WTC11 (cell line): ENCODE measurements at places on chromosomes 7 and 10.

- no peak for DNase-seq
Observed at GRCh38 chr7:124783271-124783670, 17.7 kb upstream of the GPR37 start.

DNA sequence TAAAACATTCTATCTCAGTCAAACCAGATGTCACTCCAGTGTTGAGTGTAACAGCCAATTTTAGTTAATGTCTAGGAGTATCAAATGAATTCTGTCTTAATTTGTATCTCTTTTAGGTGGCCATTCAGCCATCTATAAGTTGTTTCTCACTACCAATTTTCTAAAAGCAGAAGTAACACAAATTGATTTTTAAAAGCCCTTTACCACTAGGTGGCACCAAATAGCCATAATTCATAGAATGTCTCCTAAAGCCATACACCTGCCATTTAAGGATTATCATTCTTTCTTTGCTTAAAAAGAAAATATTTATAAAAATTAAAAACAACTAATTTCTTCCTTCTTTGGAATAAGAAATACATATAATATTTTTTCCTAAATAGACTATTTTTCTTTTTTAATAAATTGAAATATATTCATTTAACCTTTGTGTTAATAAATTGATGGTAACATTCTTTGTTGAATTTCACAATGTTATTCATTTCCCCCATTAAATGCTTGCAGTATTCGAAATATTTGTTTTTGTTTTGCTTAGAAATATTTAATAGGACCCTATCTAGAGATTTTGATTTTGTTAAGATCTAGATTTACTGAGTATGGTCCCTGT lies 107.8 kb upstream of the PPP1R3A start:
- no peak for DNase-seq

- DNase-seq = no peak
Observed at GRCh38 chr7:2106440-2106839, 126.3 kb downstream of the MAD1L1 start.

- DNase-seq = peak; percentile 74
Observed at GRCh38 chr7:101162551-101163278, 2.7 kb downstream of the VGF start.

GRCh38 chr7:142089035-142089434 lies 22.5 kb upstream of the MGAM2 start:
- DNase-seq = no peak

DNA sequence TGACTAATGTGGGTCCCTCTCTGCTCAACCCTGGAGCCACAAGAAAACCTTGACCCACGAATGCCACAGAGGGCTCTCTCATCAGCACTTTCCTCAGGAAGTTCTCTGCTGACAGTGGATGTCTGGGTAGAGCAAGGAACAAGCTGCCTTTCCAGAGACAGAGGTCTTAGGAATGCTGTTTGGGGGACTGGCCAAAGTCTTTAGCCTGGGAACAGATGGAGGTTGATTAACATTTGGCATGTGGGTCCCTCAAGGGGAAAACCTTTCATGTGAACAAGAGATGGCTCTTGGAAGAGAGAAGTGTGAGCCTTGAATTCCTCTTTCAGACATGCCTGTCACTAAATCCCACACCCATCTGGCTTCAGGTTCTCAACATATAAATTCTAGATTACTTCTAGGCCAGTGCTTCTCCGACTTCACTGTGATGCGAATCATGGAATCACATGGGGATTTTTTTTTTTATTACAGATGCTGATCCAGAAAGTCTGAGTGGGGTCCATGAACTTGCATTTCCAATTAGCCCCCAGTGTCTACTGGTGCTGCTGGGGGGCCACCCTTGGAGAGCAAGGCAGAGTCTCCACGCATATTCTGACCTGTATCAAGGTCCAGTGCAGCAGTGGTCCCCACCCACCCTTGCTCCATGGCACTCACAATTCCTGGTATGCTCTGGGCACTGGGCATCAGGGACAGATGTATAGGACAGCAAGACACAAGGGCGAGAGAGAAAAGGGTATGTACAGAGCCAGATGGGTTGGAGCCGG lies 360.4 kb downstream of the CXCL12 start:
- no peak for DNase-seq

DNA sequence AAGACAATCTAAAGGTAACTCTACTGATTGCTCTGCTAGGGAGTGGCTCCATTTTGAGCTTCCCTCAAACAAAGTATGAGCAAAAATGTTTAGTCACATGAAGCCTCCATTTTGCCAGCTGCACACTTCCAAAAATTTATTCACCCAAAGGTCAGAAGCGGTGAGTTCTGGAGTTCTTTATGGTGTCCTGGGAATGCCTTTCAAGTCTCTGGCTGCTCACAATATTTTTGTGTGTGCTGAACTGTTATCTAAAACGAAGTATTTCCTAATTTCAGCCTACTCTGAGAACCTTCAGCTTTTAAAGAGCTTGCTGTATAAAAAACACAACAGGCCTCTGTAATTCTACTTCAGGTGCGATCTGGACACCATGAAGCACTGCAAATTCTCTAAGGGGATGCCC lies 15.6 kb downstream of the NRCAM start:
- DNase-seq = no peak

- no peak for DNase-seq
Observed at GRCh38 chr7:143914938-143915652, 13.1 kb upstream of the TCAF1 start.

GRCh38 chr10:98326621-98327027 lies 58.6 kb upstream of the LOXL4 start:
- DNase-seq = no peak

DNA sequence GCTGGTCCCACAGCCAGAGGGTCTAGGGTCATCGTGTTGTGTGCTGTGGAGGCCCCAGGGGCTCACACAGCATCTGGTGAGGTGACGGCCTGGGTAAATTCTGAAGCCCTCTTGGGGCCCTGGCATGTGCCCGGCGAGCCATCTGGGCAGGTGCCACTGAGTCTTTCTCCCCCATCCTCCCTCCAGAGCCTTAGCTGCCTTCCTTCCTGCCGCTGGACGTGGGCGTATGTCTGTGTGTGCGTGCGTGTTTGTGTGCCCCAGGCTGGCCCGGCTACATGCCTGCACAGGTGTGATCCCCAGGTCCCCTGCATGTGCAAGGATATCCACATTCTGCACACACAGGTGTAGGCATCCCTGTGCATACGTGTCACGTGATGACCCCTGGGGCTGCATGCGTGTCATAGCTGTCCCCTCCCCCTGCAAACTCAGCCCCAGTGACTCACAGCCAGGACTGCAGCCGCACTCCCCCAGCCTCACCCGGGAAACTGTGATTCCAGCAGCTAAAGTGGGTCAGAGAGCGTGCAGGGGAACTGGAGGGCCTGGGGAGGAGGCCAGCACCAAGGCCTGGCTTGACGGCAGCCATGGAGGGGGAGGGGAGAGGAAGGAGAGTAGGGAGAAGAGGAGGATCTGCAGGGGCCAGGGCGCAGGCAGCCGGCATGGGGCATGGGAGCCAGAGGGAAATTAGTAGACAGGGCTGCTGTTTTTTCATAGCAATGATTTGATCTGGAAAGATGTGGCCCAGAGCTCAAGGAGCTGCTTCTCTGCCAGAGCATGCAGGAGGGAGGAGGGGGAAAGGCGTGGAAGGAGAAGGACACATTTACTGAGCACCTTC lies 46.4 kb downstream of the ELFN1 start:
- no peak for DNase-seq

DNA sequence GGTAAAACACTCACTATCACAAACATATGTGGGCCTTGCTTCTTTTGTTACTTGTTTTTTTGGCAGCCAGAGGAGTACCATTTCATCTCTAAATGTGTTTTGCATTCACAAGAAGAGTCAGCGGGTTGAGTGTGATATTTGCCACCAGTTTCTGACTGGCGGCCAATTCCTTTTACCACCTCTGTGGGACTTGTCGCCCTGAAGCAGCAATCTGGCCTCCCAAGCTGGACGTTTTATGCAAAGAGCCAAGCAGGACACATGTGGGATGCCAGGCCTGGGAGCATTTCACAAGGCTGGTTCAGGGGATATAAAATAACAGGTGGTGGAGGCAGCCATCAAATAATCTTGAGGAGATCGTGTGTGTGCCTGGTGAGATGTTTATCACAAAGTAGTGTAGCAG lies 61.8 kb upstream of the TRIL start:
- no peak for DNase-seq

- no peak for DNase-seq
Observed at GRCh38 chr7:126443951-126444350, 808.8 kb downstream of the GRM8 start.

DNA sequence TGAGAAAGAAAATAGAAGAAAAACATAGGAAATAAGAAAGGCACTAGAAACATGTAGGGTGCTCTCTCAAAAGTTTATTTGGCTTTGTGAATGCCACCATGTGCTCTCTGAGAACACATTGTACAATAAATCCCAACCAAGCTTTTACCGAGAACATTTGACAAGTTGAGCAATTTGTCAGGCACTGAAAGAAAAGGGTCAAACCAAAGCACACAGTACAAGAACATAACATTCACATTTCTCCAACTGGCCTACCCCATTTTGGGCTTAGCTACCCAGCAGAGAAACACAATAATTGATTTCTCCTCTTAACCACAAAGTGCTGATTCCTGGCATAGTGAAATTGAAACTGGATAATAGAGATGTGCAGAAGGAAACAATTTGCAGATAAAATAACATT lies 69.2 kb upstream of the SLC39A12 start:
- DNase-seq = no peak

- peak; percentile 77 for DNase-seq
Observed at GRCh38 chr10:95467162-95467599, 94.0 kb downstream of the SORBS1 start.

- DNase-seq = peak; percentile 51
Observed at GRCh38 chr7:143882604-143883078, 19.3 kb downstream of the TCAF1 start.

- no peak for DNase-seq
Observed at GRCh38 chr10:84329986-84330651, 1.7 kb downstream of the CCSER2 start.

GRCh38 chr7:1729183-1729582 lies 59.1 kb downstream of the ELFN1 start:
- DNase-seq = no peak

GRCh38 chr7:136326045-136326609 lies 349.0 kb upstream of the MTPN start:
- DNase-seq = no peak
